ENCODE measurements at places on chromosomes 4 and X.

DNA sequence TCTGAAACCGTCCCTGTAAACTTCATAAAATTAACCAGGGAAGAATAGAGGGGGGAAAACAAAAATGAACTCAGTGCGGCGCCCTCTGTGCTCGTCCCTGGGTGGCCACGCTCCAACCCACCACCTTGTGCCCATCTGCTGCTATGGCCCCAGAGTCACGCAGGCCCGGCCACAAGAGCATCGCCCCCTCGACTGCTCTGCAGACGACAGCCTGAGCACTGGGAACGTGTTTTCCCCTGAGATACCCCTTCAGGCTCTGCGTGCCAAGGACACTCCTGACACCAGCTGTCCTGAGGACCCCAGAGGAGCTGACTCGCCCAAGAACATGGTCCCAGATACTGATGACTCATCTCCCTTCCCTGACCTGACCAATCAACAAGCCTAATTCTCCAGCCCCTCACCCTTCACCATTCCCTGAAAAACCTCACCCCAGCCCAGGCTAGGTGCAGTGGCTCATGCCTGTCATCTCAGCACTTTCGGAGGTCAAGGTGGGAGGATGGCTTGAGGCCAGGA, 64.1 kb upstream of the GPR78 start:
- peak; percentile 60 for DNase-seq

DNA sequence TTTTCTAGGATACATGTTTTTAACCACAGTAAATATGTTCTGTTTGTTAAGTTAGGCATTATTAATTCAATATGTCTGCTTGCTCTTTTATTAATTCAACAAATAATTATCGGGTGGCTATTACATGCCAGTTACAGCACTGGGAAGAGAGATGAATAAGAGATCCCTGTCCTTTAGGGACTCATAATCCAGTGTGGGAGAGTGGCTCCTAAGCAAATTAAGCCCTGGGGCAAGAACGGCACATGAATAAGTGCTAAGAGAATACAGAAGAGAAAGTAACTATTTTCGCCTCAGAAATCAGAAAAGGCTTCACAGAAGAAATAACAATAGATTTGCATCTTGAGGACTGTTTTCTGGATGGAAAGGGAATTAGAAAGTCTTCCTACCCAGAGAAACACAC, 236.7 kb downstream of the NR3C2 start:
- no peak for DNase-seq

GRCh38 chrX:148501386-148502066, 1.1 kb downstream of the AFF2 start:
- DNase-seq: no peak

DNA sequence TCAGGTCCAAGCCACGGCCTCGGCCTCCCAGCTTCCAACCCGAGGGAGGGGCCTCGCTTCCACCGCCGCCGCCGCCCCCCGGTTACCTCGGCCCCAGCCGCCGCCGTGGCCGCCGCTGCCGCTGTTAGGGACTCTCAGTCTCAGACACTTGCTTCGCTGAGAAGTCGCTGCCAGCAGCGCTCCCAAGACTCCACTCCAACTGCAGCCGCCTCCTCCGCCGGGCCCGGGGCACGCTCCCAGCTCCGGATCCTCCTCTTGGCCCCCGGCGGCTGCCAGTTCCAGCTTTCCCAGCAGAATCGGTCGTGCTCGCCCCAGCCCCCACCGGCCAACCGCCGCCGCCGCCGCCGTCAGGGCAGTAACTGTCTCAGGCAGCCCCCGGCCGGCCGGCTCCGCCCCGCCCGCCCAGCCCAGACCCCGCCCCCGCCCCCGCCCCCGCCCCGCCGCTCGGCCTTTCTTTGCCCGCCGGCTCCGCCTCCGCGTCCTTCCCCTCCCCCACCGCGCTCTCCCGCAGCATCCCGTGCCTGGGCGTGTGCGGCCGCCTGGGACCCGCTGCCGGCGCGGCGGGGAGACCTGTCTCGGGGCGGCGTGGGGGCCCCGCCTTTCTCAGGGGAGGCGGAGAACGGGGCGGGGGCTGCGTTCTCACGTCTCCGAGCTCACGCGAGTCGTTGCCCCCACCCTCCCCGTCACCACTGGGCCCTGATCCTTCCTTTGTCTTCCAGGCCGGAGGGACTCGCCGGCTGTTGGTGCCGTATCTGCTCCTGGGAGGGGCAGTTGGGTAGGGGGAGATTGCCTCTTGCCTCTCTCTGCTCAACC, at the start of gene ANKRD50:
Gene ANKRD50 (minus strand): TSS at position 361 of the 813 bp plus-strand sequence. CDS start 2,221 bp downstream, outside the sequence.
- DNase-seq: peak; percentile 96

DNA sequence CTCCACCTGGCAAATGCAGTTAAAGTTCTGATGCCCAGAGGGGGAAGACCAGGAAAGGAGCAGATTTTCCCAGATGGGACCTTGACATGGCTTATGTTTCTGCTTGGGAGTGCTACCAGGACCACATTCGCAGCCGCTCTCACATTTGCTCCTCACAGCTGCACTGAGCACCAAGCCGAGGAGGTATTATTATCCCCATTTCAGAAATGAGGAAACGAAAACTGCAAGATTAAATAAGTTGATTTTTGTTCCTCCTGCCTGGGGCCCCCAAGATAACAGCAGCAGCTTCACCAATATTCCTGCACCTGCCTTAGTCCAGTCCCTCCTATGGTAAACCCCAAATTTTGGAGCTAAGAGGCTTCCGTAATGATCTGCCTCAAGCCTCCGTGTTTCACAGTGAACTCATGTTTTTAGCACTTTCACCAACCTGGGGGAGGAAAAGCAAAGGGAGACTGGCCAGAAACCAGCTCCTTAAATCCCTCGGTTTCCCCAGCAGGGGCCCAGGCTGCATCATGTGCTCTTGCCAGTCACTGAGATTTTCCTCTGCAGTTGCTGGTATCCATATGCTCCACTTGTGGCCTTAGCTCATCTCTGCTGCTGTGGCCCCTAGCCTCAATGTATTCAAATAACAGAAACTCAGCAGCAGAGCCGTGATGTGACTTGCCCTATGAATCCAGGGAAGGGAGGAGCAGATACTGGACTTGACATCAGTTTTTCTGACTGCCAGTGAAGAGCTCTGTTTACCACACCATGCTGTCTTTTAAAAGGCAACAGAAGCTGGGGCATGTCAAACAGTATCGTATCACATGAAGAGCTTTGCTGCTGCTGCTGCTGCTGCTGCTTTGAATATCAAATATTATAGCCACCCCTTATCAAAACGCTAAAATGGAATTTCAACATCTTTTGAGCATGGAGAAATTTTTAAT, 95.5 kb upstream of the KLHL13 start:
- DNase-seq: no peak

GRCh38 chr4:5719350-5720055, 8.5 kb downstream of the EVC start:
- DNase-seq: no peak

- DNase-seq: no peak
Measured at GRCh38 chrX:10420134-10420533, 200.3 kb downstream of the MID1 start.

GRCh38 chr4:181364504-181364903, 878.7 kb upstream of the TENM3 start:
- peak; percentile 18 for DNase-seq

DNA sequence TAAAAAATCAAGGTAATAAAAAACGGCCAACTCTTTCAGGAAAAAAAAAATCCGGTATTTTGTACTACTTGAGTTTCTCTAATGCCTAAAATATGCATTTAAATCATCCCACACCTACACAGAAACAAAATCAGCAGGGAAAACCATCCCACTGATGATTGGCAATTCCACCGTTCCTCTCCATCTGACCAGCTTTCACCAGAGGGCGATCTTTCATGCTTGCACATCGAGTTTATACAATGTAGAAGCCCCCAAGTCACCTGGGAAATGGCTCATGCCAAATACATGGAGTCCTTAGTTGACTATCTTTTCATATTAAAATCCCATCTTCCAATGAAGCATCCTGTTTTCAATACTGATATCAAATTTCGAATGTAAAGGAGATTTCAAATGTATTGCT, 69.2 kb downstream of the PTCHD1 start:
- no peak for DNase-seq

DNA sequence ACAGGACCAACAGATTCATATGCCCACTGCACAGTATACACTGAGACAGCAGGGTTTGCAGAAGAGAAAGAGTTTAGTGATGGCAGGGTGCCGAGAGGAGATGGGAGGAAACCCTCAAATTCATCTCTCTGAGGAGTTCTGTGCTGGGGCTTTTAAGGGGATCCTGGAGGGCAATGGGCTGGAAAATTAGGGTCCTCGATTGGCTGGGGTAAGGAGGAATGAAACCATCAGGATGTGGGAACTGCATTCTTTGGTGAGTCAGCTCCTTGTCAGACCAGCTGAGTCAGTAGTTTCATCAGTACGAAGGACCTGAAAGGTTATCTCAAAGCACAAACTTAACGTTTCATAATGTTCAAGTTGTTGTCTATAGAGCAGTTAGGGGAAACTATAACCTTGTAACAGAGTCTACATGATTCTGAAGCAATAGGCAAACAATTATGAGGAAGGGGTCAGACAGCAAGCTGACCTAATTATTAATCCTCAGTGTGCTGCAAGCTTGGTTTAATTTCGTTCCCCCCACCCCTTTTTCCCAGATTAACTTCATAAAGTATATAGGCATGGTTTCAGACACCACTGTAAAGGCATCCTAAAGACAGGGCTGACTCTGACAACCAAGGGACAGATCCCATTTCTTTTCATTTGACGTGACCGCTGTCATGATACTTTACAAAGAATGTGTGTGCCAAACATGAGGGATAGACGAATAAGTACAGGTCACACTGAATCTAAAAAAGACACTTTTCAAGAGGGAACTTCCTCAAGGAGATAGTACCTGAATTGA, 1.5 kb upstream of the MSMO1 start:
- DNase-seq: peak; percentile 83

DNA sequence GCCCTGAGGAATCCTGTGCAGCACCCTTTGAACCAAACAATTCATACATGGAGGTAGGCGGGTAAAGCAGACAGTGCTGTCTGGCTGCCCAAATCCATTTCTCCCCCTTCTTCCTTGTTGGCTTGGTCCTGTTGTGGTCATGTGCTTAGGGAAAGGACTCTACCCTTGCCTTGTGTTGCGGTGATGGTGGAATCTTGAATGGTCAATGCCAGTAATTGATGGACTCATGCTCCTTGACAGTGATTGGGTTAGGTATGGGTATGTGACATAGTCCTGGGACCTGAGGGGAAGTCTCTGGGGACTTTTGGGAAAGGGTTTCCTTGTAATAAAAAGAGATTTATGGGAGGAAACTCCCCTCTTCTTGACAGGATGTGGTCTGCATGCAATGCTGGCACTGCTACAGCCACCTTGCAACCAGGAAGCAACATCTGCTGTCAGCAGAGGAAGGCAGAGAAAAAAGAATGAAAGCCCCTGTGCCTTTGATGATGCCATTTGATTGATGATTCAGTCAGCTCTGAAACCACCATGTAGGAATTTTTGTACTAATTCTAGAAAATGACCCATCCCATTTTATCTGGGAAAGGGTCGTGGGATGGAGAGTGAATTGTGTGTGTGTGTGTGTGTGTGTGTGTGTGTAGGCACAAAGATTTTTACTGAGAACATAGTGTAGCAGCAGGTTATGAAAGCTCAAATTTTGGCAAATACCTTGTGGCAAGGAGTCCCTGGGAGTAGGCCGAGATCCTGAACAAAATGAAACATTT, 30.0 kb upstream of the HUWE1 start:
- DNase-seq: no peak

- DNase-seq: peak; percentile 41
Measured at GRCh38 chr4:105714071-105714521, 5.5 kb downstream of the GSTCD start.

DNA sequence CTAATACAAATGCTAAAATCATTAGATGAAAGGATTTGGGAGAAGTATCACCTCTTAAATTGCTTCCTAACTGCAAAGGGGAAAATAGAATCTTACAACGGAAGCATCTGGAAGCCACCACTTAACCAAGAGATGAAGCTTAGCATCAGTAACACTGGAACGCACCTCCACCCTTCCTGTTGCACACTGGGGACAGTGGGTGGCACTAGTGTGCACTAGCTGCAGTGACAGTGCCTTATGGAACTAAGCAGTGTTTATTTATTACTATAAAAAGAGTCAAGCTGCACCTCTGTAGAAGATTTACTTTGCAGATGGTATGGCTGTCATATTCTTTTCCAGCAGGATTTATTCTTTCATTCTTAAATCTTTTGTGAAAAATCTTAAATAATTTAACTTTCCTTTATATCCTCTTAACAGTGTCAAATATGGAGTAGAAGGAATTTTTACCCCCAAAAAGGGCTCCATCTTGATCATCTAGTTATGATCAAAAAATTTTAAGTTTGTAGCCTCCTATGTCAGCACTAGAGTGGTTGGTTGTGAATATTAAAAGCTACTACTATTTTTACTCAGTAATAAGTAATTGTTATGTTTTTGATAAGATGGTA, 76.7 kb downstream of the SCD5 start:
- peak; percentile 66 for DNase-seq

DNA sequence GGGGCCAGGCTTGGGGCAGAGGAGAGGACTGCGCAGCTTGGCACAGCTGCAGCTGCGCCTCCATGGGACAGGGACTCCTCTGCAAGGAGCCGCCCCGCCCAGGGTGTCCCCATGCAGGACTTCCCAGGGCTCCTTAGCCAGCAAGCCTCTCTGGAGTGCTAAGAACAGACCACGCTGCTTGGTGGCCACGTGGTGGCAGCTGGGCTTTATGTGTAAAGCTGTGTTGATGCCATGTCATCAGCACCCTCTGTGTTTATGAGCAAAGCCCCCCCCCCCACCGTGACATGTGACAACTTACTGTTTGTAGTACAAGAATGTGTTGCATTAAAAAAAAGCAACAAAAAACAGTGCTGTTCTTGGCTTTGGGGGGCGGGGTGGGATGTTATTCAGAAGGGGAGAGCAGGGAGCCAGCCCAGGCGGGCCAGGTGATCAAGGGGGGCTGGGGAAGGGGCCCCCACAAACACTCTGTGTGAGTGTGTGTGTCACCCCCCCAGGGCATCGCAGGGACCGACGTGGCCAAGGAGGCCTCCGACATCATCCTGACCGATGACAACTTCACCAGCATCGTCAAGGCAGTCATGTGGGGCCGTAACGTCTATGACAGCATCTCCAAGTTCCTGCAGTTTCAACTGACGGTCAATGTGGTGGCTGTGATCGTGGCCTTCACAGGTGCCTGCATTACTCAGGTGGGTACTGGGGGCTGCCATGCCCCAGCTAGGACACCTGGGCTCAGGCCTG, 40.3 kb downstream of the ATP2B3 start:
- DNase-seq: no peak

- DNase-seq: peak; percentile 29
Measured at GRCh38 chrX:43741843-43742573, 85.9 kb downstream of the MAOA start.

GRCh38 chr4:158163941-158164767, 8.7 kb downstream of the GASK1B start:
- DNase-seq: no peak

GRCh38 chrX:119488749-119489148, 20.5 kb downstream of the SLC25A5 start:
- DNase-seq: peak; percentile 54

GRCh38 chr4:155735496-155735895, 23.3 kb upstream of the GUCY1B1 start:
- DNase-seq: no peak
